ENCODE measurements at places on chromosomes 16 and 17.

- no peak for DNase-seq
Measured at GRCh38 chr16:1196494-1196893, 28.6 kb downstream of the TPSG1 start.

GRCh38 chr16:87602001-87602775, at the start of gene JPH3:
TSS of gene JPH3 (plus strand) at chr16:87602508. CDS start at chr16:87603147, 639 bp downstream.
- no peak for DNase-seq

GRCh38 chr16:52727849-52728248, 180.9 kb upstream of the TOX3 start:
- DNase-seq = no peak

DNA sequence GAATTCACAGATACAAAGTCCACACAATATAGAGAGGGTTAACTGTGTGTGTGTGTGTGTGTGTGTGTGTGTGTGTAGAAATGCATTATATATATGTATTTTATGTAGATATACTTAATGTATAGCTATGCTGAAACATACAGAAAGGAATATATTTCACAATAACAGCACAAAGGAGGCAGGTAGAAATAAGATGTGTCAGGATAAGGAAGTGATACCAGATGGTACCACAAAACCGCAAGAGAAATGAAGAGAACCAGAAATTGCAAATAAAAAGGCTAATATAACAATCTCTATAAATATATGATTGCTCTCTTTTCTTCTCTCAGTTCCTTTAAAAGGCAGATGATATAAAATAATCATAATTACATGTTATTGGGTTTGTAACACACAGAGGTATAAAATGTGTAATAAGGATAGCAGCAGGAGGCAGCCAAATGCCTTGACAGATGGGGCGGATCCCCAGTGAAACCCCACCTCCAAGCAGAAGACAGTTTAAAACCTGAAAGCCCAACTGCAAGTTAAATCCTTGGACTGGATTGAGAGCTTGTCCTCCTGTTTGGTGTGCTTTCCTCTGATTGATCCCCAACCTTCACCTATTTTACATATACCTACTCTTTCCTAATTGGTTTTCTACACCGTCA, 365.4 kb upstream of the C16orf82 start:
- no peak for DNase-seq

GRCh38 chr16:48911700-48912099, 301.7 kb upstream of the N4BP1 start:
- DNase-seq = peak; percentile 6

DNA sequence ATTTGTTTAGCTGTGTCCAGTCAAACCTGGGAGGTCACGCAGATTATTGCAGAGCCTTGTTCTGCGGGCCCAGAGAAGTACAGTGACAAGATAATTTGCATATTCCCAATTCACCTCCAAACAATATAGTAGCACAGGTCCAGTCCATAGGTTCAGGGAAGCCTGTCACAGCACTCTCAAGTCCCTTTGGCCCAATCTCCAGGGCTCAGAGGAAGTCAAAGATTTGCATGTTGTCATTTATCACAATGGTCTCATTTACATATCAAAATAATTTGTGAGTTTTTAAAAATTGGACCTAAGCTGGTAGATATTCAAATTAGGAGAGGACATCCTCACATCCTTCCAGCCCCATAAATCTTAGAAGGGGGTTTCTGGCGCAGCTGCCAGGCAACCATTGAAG, 11.9 kb downstream of the ZBTB4 start:
- DNase-seq = no peak

GRCh38 chr17:78444392-78444791, 65.9 kb downstream of the PGS1 start:
- DNase-seq = no peak

GRCh38 chr16:27363797-27364196, 38.2 kb upstream of the IL21R start:
- peak; percentile 20 for DNase-seq

DNA sequence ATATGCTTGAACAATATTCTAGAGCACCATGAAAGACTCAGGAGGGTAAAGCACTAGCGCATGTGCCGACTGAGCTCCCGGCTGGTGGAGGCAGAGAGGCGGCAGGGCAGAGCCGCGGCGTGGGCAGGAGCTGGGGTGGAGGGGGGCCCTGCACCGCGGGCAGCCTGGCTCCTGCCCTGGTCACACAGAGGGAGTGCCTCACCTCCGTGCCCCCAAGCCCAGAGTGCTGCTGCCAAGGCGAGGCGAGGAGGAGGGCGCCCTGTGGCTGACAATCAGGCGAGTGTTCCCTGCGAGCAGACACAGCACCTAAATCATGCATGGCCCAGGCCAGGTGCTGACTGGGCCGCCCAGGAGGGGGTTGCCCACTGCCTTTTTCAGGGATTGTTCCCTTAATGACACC, 105.8 kb upstream of the TNRC6C start:
- DNase-seq = no peak

DNA sequence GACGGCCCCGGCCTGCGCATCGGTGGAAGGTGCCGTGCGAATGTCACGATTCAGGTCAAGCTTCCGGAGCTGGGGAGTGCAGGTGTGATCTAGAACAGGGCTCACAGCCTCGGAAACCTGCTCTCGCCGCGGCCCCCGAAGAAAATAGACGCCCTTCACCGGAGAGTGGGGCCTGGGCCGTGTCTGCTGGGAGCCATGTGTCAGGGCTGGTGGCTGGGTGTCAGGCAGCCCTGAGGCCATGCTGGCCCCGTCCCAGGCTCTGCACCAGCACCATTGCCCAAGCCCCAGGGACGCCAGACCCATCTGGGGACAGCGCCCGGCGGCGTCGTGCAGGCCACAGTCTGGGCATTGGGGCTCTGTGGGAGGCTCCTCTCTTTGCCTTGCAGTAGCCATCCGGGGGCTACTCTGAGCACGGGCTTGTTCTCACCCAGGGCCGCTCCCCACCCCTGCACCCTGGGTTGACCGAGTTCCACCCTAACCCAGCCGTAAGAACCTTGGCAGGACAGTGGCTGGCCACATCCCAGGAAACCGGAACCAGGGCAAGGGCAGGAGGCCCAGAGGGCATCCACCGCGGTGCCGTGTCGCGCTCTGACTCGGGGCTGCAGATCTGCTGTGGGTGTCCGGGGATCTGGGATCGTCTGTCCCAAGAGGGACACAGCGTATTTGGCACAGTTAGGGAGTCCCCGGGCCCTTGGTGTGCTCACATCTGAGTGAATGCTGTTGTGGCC, 5.3 kb upstream of the NUDT16L1 start:
- no peak for DNase-seq

DNA sequence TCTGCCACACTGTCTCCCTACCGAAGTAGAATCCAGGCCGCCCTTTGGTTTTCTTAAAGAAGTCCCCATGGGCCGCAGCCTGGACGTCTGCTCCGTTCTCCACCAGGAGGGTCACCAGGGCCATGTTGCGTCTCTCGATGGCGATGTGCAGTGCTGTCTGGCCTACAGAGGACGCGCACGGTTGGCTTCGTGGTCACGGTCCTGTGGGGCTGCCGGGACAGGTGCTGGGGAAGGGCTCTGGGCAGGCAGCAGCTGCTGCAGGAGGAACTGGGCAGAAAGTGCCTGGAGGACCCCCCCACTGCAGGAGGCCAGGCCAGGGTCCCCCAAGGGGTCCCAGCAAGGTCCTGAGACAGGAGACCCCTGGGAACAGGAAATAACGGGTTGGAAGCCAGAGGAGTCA, 19.0 kb downstream of the TRPV1 start:
- no peak for DNase-seq

DNA sequence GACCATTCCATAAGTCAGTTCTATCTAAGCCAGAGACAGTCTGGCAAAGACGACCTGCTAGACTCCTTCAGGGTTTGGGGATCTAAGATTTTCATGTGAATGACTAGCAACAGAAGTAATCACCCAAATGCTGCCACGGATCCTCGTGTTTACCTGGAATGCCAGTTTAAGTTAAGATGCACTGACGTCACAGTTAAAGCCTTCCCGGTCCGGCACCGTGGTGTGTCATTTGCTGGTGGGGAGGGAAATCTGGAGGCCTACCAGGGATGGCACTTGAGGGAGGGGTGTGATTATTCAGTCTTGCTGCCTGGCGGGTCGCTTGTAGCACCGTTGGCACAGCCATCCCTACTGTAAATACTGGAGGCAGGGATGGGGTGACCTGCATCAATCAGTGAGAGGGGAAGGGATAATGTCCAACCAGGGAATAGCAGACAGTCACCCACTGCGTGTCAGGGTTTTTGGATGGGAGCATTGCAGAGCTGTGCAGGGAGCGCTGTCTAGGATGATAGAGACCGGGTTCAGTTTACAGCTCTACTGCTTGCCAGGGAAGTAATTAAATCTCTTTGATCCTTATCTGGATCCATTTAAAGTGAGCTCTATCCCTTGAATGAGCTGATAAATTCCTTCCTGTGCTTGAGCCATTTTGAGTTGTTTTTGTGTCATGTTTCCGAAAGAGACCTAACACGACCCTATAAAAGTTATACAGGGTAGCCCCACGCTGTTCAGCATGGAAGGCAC, 764.7 kb upstream of the EEF2KMT start:
- DNase-seq = no peak

DNA sequence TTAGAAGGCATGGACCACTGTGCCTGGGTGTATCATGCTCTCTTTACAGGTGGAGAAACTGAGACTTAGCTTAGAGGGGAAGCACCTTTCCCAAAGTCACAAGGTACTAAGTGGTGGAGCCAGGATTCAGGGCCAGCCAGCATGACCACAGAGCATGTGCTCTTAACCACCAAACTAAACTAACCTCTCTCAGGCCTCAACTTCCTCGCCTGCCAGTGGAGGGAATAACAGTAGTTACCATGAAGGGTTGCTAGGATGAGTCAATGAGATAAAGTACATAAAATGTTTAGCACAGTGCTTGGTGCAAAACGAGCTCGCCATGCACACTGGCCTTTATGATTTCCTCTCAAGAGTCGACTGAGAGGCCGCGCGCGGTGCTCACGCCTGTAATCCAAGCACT, 6.4 kb upstream of the MYO1C start:
- DNase-seq = no peak

DNA sequence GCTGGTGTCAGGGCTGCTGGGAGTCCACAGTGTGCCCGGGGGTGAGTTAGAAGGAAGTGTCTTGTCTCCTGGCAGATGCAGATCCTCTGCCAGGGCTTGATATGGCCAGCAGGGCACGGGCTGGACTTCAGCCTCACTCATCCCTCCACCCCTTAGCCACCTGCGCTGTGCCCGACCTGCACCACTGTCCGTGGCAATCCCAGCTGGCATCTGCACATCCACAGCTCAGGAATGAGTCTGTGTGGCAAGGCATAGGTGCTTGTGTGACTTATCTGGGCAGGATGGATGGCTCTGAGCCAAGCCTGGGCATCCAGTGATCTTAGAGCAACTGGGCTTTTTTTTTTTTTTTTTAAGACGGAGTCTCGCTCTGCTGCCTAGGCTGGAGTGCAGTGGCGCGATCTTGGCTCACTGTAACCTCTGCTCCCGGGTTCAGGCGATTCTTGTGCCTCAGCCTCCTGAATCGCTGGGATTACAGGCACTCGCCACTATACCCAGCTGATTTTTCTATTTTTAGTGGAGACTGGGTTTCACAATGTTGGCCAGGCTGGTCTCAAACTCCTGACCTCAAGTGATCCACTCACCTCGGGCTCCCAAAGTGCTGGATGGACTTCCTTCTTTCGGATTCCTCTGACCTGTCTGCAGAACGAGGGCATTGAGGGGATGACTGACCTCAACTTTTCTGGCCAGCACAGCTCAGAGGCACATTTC, 22.5 kb upstream of the CACNG1 start:
- no peak for DNase-seq

DNA sequence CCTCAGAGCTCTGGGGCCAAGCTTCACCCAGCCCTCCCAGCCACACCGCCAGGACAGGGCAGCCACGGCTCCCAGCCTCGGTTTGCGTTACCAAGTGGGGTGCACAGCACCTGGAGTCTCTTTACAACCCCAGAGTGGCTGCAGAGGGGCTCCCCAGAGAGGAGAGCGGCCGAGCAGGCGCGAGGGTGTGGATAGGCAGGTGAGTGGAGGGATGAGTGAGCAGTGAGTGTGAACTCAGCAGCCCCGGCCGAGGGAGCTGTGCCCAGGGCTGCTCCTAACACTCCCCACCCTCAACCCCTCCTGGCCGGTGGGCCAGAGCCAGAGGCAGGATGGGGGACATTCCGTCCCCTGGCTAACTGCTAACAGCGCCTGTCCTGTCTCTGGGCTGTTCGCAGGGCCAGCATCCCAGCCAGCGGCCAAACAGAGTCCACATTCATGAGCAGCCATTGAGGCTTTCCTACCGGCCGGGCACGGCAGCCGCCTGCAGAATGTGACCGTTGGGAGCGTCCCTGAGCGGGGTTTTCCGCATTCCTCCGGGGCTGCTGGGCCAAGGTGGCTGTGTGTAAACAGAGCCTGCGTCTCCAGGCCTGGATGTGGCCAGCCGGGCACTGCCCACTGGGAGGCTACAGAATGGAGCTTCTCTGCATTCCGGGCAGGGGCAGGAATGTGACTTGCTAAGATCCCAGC, 5.3 kb downstream of the ZNF469 start:
- DNase-seq = no peak

DNA sequence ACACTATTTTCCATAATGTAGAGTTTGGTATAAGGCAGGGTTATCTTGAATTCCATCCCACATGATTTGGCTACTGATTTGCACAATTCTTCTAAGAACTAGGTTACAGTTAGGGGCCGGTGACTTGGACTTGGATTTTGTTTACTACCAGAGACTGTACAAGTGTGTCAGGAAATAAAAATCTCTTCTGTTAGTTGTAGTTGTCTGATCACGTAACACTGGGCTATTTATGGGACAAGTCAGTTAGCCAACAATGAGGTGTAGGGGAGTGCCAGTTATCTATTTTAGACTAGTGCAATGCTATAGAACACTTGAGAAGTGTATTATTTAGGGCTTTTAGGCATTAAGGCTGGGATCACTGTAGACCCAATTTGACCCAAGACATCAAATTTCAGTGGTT, 39.7 kb upstream of the GHDC start:
- DNase-seq = no peak

DNA sequence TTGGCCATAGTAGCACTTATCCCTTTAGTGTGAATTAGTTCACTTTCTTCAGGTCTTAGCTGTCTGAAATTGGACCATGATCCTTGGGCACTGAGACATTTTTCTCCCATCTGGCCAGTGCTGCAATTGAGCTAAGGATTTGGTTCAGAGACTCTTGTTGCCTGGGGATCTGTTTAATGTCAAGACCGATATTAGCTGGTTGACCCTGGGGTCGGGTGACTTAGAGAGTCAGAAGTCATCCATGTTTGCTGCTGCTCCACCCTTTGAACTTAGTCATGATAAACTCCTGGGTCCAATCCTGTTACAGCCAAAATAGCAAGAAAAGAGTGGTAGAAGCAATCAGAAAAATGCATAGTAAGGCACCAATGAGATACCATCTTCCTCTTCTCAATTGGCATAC, 45.8 kb upstream of the TOX3 start:
- no peak for DNase-seq
